ENCODE measurements at places on chromosomes 7 and 10.
A peak's percentile ranks its signal among the peaks of the same experiment; 100 is the strongest.

DNA sequence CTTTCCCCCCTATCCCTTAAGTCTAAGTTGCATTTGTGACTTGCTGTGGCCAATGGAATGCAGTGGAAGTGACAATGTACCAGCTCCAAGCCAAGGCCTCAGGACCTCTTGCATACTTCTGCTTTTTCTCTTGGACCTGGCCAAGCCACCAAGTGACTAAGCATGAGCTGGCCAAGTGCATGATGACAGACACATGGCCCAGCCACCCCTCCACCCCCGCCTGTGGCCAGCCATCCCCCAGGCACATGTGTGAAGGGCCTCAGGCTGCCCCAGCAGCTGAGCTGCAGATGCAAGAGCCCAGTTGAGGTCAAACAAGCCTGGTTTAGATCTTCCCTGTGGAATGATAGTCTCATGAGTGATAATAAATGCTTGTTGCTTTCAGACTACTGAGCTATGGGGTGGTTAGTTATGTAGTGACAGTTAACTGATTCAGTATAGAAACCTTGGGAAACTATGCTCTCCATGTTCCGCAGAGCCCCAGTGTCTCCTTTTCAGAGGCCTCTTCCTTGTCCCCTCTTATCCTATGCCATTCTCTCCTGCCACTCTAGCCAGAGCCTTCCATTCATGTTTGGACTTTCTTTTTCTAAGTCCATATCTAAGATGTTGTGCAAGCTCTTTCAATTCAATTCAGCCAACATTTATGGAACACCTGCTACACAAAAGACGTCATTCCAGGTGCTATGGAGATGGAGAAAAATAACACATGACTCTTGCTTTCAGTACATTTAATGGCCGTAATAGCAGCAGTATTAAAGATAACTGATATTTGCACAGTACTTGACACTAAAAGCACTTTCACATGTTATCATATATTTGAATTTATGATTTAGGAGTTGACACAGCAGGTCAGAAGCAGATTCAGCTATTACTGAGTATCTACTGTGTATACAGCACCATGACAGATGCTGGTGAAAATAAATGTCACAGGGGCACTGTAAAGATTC, 55.5 kb upstream of the LOXL4 start:
- DNase-seq = no peak

DNA sequence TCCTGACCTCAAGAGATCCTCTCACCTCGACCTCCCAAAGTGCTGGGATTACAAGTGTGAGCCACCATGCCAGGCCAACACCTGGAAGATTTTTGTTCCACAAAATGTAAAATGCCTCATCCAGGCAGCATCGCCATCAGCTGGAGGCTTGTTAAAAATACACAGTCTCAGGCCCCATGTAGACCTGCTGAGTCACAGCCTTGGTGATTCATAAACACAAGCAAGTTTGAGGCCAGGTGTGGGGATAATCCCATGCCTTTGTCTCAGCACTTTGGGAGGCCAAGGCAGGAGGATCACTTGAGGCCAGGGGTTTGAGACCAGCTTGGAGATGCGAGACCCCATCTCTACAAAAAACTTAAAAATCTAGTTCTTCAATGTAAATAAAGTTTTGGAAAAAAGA, 49.1 kb upstream of the FOXK1 start:
- no peak for DNase-seq

GRCh38 chr7:24936121-24936824, 43.7 kb downstream of the OSBPL3 start:
- no peak for DNase-seq

DNA sequence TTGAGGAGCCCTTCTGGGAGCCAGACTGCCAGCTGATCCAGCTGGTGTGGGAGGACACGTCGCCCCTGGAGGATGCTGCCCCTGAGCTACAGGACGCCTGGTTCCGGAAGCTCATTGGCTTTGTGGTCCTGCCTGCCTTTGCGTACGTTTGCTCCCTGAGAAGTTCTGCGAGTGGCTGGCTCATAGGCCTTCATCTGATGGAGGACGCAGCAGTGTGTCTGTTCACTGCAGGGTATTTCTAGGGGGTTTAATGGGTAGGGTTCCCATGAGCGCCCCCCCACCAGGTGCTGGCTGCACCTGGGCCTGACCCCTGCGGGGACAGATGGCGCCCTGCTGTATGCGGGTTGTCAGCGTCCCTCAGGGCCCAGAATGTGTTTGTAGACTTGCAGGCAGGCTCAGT, 5.0 kb downstream of the PAOX start:
- no peak for DNase-seq

GRCh38 chr7:99248391-99249095, 24.1 kb upstream of the MYH16 start:
- no peak for DNase-seq

DNA sequence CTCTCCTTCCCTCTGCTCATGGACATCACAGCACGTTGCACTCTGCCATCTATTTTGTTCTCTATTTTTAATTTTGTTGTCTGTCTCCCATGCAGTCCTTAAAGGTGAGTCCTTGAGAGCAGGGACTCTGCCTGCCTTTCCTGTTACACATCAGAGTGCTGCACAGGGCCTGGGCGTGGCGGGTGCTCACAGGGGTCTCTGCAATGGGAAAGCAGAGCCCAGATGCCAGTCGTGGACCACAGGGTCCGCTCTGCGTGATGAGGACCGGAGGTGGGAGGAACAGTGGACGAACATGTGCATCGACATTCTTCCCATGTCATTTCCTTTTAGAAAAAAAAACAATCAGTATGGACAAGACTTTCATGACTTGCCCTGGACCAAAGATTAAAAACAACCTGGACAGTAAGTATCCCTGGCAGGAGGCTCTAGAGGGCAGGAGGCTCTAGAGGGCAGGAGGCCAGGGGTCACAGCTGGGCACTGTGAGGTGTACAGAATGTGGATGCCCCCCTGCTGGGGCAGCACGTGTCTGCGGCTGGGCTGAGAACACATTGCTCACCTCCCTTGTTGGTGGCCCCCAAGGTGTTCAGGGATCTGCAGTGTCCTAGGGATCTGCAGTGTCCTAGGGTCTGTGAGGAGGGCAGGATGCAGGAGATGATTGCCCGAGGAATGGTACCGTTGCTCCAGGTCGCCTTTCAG, 29.6 kb upstream of the ZNF488 start:
- no peak for DNase-seq

DNA sequence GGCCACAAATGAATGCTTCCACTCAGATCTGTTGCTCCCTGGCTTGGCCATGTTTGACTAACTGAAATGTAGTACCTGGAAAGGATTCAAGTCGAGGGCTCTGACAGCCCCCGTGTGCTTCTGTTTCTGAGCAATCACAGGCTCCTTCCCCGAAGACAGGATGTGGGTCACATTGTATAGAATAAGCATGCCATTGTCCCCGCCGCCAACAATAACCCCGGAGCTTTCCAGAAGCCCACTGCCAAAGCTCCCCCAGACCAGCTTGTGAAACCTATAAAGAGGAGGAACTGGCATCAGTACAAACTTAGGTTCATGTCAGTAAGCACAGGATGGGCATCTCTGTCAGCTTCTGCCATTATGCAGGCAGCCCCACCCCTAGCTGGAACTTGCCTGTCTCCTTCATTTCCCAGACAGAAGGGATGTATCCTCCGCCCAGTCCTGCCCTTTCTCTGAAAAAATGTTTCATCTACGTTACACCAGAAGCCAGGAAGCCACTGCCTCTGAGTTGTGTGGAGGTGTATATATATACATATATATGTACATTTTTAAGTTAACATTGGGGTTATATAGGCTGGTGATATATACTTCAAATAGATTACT, 10.3 kb downstream of the SEC31B start:
- DNase-seq = peak; percentile 25

DNA sequence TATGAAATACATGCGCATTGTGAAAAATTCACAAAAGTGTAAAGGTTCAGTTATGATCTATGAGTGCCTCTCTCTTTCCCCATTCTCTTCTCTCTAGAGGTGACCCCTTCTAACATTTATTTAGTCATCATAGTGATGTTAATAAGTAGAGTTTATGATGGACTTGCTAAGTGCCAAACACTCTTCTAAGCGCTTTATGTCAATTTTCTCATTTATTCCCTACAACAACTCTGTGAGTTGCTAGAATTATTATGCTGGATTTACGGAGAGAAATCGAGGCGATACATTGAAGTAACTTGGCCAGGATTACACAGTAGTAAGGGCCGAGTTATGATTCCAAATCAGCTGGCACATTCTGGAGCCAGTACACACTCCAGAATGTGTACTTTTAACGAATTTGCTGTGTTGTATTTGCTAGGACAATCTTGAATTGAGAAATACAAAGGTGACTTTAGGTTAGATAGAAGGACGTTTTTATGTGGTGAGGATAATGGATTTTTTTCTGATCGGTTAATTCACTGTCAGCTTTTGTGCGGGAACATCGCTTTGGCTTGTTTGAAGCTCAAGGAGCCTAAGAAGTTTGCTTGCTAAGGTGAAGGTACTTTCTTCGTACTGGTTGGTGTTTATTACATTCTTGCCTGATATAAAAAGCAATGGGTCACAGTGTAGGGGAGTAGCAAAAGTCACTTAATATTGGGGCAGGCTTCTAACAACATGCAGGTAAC, 1.4 kb downstream of the ATRNL1 start:
- no peak for DNase-seq

- DNase-seq = no peak
Measured at GRCh38 chr7:108310351-108310750, 145.9 kb downstream of the NRCAM start.

DNA sequence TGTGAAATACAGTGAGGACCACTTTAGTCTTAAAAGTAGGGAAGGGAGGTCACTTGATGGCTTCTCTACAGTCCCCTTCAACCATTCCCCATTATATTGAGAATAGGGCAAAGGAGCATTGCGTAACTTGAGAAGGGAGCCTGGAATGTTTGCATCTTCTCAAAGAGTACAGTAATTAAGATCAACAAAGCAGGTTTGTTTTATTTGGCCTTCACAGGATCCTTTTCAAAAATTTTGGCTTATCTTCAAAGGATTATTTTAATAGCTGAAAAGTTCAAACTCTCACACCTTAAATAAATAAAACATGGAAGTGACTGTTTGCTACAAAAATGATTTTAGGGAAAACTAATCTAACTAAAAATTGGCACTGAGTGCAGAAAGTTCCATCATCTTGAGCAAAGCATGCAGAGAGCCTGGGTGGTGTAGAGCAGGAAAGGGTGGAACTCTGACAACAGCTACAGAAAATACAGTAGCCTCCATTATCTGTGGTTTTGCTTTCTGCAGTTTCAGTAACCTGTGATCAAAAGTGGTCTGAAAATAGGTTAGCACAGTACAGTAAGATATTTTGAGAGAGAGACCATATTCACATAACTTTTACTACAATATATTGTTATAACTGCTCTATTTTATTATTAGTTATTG, 214.0 kb downstream of the MDFIC start:
- DNase-seq = no peak

DNA sequence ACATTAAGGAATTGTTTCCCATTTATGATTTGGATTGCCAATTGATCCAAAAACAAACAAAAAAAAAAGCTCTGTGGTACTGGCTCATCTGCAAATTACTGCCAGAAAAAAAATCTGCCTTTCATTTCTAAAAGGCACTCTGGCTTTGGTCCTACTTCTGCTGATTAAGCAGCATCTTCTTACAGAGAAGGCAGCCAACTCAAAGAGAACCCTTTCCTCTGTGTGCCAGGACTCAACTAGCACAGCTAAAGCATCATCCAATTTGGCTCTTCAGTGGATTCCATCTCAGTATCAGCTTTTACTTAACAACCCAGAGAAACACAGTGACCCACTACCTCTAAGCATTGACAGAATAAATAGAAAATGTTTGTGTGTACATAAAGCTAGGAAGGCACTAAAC, 80.6 kb downstream of the GSAP start:
- DNase-seq = no peak

- DNase-seq = no peak
Measured at GRCh38 chr7:34165927-34166550, 260.7 kb downstream of the BMPER start.

DNA sequence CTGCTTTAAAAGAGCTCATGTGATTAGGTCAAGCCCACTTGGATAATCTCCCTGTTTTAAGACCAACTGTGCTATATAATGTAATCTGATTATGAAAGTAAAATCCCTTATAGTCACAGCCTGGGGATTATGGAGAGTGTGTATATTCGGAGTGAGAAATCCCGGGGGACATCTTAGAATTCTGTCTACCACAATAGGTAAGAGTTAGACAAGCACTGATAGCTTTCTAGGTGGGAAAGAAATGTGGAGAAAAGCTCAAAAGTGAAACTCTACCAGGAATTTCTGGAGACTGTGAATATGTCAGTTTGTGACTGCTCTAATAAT, 2.9 kb upstream of the VCL start:
- no peak for DNase-seq

DNA sequence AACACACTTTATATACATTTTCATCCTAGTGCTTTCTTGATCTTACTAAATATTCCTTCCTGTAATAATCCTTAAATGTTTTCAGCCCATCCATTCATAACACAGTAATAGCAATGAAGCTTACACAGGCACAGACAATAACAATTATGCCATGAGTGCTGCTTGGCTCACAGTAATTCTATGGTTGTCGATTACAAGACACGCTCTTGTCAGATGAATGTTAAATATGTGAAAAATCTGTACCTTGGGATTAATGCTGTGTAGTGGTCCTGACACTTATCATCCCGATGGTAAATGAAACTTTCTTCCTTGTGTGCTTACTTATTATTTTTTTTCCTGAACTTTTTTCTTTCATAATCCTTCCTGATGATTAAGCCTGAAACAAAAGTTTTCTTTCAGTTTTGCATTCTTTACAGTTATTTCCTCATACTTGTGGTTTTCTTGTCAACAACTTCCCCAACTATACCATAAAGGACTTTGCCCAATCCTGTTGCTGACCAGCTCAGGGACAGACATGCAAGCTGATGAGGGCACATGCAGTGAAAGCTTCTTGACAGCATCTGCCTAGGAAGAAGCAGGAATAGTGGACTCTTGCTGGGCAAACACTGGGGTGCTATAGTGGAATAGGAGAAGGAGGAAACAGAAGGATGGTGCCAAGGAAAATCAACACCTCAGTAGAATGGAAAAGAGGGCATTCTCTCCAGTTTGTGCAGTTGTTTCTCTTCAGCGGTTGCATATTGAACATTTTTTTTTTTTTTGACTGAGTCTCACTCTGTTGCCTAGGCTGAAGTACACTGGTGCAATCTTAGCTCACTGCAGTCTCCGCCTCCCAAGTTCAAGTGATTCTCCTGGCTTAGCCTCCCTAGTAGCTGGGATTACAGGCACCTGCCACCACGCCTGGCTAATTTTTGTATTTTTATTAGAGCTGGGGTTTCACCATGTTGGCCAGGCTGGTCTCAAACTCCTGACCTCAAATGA, 6.7 kb upstream of the MGAM2 start:
- DNase-seq = no peak

- DNase-seq = no peak
Measured at GRCh38 chr7:36563706-36564327, 160.5 kb downstream of the AOAH start.

Measured in activated T-helper 1 cell treated with Interleukin-2 at 50 U/mL for 16 hours (primary cell).